ENCODE measurements at places on chromosomes 12 and 14.
A peak's percentile ranks its signal among the peaks of the same experiment; 100 is the strongest.

DNA sequence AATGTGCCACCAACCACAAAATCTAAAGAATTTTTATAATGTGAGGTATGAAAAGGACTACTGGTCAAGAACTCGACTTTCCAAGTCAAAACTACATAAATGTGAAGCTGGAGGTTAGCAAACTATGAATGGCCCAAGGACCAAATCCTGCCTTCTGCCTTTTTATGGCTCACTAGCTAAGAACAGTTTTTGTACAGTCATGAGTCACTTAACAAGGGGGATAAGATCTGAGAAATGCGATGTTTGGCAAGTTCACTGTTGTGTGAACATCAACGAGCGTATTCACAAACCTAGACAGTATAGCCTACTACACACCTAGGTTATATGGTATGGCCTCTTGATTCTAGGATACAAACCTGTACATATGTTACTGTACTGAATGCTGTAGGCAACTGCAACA lies 28.2 kb downstream of the FERMT2 start:
- DNase-seq: no peak

DNA sequence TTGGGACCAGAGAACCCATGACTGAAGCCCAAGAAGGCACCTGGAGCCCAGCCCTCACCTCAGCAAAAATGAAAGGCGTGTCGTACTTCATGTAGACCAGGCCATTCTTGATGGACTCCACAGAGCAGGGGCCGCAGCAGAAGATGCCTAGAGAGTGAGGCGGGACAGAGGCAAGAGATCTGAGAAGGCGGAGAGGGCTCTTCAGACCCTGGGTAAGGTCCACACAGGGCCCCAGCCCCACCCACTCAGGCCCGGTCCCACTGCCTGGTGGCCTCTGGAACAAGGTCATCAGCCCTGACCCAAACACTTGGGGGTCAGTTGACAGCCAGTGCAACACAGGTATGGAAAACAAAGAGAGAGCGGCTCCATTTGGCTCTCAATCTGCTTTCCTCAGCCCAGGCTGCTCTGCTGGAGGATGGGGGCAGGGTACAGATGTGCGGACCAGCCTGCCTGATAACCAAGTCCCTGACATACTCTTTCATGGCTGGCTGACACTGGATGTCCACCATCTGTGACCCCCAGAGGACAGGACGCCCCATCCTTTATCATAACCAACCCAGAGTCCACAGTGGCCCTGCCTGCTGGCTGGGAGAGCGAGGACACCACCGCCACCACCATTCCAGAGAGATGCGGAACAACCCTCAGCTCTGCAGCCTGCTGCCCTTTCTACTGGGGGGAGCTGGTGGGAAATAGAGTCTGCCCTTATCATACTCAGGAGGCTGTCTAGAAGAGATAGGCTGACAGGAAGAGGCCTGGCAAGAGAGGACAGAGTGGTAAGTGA lies 6.9 kb downstream of the TGM1 start:
- DNase-seq: no peak

GRCh38 chr14:103416916-103417315 lies 31.7 kb downstream of the MARK3 start:
- no peak for DNase-seq

GRCh38 chr14:94143711-94144110 lies 14.3 kb upstream of the IFI27L2 start:
- DNase-seq: no peak

DNA sequence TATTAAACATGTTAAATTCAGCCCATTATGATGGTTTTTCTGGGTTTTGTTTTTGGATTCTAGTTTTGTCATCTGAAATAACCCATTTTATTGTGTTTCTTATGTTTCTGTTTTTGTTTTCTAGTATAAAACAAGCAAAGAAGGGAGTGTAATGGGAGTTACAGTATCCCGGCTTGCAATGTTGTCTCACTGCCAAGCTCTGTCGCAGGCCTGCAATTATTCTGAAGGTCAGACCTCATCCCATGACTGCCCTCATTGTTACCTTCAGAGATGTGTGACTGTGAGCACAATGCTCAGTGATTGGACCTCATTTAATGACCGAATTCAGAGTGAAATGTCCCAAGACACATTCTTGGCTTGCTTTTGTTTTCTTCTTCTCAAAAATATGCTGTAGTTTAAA lies 73.0 kb upstream of the ATF1 start:
- no peak for DNase-seq

DNA sequence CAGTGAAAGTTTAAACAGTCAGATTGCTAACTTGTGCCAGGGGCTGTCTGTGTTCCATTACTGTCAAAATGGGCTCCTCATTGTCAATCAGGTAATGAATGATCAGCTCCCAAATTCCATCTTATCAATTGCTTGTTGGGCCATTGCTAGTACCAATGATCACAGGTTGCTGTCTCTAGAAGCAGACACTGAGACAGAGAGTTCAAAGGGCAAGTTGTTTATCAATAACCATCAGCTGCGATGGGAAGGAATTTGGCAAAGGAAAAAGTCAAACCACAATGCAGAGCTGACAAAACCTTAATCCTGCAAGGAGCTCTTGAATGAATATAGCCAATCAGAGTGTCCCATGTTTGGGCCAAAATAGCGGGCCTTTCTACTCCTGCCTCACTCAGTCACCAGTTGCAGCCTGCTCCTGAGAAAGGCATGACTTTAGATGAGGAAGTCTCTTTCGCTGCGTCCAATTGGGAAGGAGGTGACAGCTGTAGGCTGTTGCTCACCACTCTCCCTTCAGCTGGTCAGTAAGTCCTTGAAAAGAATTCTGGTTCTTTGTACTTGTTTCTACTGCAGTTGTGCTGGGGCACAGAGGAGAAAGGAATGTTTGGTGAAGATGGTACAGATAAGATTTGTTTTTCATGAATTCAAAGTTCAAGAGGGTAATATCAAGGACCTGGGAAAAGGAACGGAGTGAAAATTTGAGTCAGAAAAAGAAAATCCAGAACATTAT lies 179.2 kb upstream of the PDE3A start:
- no peak for DNase-seq

- DNase-seq: no peak
These were observed 12.0 kb downstream of the FUT8 start for GRCh38 chr14:65424531-65424930.

DNA sequence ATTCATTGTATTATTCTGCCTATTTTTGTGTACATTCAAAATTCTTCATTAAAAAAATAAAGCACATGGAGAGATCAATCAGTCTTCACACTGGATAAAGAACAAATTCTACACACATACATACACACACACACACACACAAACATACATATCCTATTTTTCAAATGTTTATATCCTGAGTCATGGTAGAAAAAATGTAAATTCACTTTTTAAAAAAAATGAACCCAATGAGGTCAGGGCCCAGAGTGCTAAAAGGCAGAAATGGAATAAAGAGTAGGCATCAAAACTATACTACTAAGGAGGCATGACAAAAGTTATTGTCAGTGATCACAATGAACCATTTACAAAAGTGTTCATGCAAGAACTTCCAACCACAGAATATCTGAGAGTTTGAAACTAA lies 17.3 kb downstream of the GALC start:
- no peak for DNase-seq

DNA sequence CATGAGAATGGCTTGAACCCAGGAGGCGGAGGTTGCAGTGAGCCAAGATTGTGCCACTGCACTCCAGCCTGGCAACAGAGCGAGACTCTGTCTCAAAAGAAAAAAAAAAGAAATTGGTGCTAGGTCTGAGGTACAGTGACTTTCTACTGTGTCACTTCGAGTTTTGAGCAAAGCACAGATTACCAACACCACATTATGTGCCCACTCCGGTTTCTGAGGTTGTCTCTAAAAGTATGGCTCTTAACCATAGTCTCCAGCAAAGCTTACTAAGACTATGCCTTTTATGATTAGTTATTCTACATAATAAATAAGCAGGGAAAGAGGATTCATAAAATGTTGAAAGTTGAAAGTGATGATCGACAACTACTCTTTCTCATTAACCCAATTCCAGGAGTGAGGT lies 8.0 kb downstream of the RBM23 start:
- no peak for DNase-seq

- no peak for DNase-seq
These were observed 228.2 kb upstream of the PPFIA2 start for GRCh38 chr12:81987371-81987770.

- no peak for DNase-seq
These were observed 46.5 kb upstream of the GZMB start for GRCh38 chr14:24680516-24680915.

- DNase-seq: no peak
These were observed 73.0 kb downstream of the DNAI7 start for GRCh38 chr12:25121916-25122315.

DNA sequence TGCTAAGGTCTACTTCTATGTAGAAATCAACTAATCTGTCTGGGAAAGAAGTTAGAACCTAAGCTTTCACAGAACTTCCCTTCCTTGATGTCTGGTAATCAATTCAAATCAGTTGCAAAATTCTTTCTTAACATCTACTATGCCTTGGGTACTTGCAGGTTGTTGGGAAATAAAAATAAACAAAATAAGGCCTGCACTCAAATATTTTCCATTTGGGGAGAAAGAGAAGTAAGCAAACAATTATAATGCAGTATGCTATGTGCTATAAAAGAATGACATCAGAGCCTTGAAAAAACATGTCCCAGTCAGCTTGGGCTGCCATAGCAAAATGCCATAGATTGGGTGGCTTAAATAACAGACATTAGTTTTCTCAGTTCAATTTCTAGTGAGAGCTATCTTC lies 425.9 kb upstream of the DCN start:
- no peak for DNase-seq

- DNase-seq: no peak
These were observed 120.5 kb downstream of the TMTC2 start for GRCh38 chr12:82807132-82807737.

DNA sequence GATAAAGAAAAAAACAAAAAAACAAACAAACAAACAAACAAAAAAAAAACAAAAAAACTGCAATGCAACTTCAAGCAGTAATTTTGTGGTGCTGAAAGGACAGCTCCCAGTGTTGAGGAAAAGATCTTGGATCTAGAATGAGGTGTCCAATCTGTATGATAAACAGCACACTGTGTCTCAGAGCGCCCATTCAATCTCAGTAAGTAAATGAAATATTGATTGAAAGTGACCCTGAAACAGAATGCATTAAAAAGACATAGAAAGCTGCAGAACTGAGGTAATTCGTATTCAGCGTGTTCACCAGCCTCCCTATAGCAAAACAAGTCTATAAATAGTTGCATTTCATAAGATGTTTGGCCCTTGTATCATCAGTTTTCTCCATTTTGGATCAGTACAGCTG lies 153.0 kb downstream of the NOVA1 start:
- DNase-seq: no peak

GRCh38 chr12:75560167-75560566 lies 48.8 kb upstream of the KRR1 start:
- DNase-seq: no peak

DNA sequence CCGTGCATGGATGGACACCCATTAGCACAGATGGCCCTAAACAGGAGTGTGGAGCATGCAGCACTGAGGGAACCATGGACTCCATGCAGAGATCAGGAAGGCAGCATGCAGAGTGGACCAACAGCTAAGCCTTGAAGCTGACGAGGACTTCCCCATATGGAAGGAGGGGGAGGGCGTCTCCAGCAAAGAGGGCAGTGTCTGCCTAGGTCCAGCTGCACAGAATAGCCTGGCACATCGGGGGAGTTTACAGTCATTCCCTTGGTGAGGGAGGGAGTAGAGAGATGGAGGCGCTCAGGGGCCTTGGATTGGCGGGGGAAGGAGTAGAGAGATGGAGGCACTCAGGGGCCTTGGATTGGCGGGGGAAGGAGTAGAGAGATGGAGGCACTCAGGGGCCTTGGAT lies 64.5 kb downstream of the ANKRD9 start:
- DNase-seq: no peak

DNA sequence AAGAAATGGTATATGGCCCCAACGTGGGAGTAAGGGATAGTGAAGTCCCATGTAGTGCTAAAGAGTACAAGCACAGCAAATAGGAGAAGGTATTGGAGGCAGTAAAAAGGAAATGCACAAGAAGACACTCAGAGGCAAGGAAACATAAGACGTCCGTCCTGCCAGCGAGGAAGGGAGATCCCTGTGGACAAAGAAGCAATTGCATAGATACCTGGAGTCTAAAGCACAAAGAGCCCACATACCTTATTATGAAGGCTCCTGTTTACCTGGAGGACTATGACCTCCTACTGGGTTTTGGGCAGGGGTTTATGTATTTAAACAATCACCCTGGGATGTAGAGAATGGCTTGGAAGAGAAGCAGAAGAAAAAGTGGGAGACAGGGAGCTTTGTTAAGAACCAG lies 341.2 kb upstream of the DCN start:
- no peak for DNase-seq

- no peak for DNase-seq
These were observed 293.8 kb downstream of the NOVA1 start for GRCh38 chr14:26304056-26304455.

GRCh38 chr14:65745396-65746190 lies 333.1 kb downstream of the FUT8 start:
- no peak for DNase-seq

GRCh38 chr12:29208060-29208459 lies 59.0 kb downstream of the FAR2 start:
- no peak for DNase-seq

- no peak for DNase-seq
These were observed 332.4 kb upstream of the PRICKLE1 start for GRCh38 chr12:42921741-42922504.

GRCh38 chr14:76081642-76082041 lies 70.1 kb upstream of the GPATCH2L start:
- DNase-seq: peak; percentile 5

GRCh38 chr12:103783744-103784664 lies 57.0 kb downstream of the NT5DC3 start:
- no peak for DNase-seq

GRCh38 chr12:75784591-75784990 lies 247.0 kb downstream of the PHLDA1 start:
- DNase-seq: no peak

GRCh38 chr14:48096897-48097296 lies 421.5 kb upstream of the MDGA2 start:
- DNase-seq: no peak

DNA sequence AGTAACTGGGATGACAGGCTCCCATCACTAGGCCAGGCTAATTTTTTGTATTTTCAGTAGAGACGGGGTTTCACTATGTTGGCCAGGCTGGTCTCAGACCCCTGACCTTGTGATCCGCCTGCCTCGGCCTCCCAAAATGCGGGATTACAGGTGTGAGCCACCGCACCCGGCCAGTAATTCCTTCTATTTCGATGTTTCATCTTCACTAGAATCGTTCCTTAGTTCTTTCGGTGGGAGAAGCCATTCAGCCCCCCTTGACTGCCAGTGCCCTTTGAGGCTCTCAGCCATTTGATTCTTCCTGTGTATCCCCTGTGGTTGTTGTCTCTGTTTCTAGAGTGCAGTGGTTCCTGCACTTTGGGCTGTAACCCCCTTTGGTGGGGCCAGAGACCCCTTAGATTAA lies 174.1 kb downstream of the ETV6 start:
- DNase-seq: no peak

DNA sequence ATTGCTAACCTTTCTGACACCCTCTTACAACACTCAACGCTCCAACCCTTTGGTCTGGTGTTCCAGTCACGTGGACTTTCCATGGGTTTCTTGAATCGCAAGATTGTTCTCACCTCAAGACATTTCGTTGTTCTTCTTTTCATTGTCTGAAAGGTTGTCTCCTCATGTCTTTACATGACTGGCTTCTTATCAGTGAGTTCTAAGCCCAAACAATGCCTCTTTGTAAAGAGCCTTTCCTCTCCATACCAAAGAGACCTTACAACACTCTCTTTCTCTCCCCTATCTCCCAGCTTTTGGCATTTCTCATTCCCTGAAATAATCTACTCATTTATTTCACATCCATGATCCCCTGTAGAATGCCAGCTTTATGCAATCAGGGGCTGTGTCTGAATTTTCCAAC lies 1144.8 kb downstream of the AACS start:
- no peak for DNase-seq
